ENCODE measurements at places on chromosomes 11 and 22.

GRCh38 chr11:128026596-128026995 lies 560.8 kb downstream of the ETS1 start:
- no peak for DNase-seq

- DNase-seq = no peak
Observed at GRCh38 chr11:4991060-4991459, 3.6 kb upstream of the OR51L1 start.

- no peak for DNase-seq
Observed at GRCh38 chr11:66281001-66281400, 3.0 kb downstream of the CNIH2 start.

GRCh38 chr11:6332066-6332465 lies 11.8 kb upstream of the CAVIN3 start:
- DNase-seq = no peak

DNA sequence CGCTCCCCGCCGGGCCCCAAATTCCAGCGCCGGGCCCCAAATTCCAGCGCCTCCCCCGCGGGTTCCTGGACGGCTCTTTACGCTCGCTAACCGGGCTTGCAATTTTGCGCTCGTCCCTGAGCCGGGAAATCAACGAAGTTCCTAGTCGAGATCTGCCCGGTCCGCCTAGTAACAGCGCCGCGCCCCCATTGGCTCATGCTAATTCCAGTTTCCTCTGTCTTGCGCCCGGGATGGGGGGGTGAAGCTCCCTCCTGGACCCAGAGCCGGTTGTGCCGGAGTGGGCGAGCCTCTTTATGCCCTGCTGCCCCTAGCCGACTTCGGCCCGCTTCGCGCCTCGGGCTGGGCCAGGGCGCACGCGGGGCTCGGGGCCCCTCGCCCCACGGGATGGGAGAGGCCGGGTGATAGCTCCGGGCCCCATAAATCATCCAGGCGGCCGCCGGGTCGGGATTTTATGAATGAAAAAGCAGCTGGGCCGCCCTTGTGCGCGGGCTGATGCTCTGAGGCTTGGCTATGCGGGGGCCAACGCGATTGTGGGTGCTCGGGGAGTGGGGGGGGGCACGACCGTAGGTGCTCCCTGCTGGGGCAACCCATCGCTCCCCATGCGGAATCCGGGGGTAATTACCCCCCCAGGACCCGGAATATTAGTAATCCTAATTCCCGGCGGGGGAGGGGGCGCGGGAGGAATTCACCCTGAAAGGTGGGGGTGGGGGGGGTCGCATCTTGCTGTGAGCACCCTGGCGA lies 1.8 kb upstream of the CCND1 start:
- peak; percentile 95 for DNase-seq
